CD4-positive, alpha-beta T cell treated with Interleukin-12 subunit alpha and Interleukin-12 subunit beta, for 1 hour (primary cell): ENCODE measurements at places on chromosomes 3 and 15.

- no peak for DNase-seq
Observed at GRCh38 chr15:68017201-68017600, 36.9 kb upstream of the PIAS1 start.

DNA sequence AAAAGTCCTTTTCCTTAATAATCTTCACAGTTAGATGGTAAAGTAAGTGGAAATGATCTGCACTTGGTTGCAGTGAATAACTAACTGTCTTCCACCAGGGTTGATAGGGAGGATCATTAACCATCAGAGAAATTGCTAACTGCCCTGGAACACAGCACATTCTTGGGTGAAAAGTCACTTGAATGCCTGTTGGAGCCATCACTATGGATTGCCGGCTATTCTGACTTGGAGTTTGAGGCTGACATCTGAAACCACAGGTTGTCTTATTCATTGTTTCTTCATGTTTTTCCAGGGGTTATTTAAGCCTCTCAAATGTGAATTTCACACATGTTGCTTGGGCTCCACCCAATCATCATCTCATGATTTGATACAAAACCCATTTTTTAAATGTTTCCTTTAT lies 901.4 kb downstream of the MCTP2 start:
- DNase-seq, result no peak

DNA sequence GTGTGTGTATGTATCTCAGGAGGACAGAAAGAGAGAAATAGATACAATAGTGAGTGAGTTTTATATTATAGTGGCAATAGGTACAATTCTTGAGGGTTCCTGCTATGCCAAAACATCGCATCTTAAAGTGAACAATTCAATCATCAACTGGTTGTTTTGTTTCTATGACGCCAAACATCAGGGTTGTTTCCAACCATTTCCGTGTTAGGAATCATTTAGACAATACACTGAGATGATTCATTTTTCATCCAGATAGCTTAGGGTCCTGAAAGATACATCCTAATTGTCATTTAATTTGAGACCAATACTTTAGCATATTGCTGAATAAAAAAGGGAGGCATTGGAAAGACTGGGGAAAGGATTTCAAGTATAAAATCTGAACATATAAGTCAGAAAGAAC lies 472.2 kb downstream of the MCTP2 start:
- no peak for DNase-seq

DNA sequence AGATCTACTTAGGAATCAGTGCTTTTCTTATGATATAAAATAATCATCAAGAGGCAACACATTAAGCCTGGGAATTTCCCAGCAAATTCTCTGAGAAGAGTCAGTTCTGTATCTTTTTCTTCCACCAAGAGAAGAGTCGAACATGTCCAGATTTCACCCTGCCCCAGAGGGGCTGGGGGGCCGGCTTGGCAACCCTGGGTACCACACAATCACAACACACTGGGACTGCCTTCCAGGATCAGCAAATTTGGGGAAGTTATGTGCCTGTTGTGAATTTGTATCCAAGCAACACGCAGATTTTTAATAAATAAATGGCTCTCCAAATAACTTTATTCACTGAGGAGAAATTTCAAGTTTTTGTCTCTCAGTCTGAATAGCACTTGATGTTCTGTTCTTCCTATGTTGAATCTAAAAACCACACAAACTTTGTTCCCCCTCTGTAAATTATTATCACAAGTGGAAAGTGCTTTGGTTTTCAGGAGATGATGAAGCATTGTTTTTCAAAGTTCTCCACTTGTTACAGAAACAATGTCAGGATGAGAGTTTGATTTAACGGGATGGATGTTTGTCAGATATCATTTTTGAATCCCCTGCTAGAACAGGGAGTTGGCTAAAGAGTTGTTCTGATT lies 357.2 kb downstream of the ZNF385D start:
- no peak for DNase-seq

GRCh38 chr15:67458331-67459029 lies 62.5 kb upstream of the C15orf61 start:
- DNase-seq, result no peak

DNA sequence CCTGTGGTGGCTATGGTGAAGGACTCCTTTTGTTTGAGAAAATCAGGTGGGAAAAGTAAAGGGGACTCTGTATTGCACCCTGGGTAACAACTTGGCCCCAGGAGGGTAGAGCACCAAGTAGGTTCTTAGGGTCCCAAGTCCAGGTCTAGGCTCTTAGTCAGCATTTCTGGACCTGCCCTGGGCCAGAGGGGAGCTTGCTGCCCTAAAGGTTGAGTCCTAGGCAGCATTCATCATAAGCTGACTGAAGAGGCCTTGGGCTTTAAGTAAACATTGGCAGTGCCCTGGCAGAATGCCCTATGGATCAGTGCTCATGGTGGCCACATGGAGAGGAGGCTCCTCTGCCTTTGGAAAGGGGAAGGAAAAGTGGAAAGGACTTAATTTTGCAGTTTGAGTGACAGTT lies 268.5 kb upstream of the CTNNB1 start:
- DNase-seq, result no peak

GRCh38 chr3:87798567-87798947 lies 260.2 kb downstream of the CGGBP1 start:
- no peak for DNase-seq

- DNase-seq, result no peak
Observed at GRCh38 chr3:51379746-51380455, 5.2 kb upstream of the MANF start.

GRCh38 chr15:101490922-101491733 lies 1.6 kb upstream of the PCSK6 start:
- no peak for DNase-seq
